ENCODE measurements at places on chromosomes 11 and 22. TPM values are rescaled to one million over a fixed set of nuclear protein-coding genes. Genes with fewer than 3 reads are reported as not detected.

- no peak for DNase-seq
Measured at GRCh38 chr11:119445379-119445778, 22.4 kb upstream of the THY1 start.

DNA sequence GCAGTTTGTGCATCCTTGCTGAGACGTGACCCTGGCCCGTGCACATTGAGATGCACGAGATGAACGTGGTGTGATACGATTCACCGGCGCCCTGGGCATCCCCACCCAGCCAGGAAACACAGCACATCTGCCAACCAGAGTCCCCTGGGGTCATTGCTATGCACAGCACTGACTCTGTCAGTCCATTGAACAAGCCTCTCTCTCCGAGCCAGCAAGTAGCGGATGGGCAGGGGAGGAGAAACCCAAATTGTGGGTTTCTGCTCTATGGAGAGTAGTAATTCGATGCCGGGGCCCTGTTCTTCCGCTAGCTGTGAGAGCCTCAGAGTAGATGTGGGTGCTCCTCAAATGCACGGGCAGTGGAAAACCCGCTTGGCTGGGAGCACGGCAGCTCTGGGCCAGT lies 85.1 kb downstream of the ARHGAP8 start:
- DNase-seq = no peak

DNA sequence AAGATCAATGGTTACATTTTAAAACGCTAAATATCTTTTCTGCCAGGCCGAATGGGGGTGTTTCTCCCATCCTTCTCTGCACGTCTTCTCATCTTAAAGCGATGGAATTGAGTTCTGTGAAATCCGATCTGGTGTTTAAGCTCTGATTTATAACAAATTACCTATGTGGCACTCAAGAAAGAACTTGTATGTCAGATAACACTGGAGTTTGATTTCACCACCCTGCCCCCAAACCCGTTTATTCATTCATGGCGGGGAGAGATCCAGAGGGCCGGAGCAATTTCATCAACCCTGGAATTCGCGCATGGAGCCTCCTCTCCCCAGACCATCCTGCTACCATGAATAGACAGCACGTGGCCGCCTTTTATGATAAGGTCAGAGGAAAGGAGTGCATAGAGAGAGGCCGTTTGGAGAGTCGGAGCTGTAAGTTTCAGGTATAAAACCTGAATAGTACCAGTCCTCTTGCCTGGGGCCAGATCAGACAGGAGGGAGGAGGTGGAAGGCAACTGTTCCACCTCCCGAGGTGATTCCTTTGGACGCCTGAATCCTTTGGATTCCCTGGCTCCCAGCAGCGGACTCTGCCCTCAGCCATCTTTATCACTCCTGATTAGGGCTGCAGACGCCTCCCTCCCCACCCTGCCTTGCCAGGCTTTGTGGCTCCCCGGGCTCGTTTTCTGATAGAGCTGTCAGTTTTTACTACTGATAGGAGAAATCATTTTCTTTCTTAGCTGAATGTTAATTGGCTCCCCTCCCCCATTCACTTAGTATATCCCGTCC lies 27.3 kb upstream of the NFAM1 start:
- no peak for DNase-seq

DNA sequence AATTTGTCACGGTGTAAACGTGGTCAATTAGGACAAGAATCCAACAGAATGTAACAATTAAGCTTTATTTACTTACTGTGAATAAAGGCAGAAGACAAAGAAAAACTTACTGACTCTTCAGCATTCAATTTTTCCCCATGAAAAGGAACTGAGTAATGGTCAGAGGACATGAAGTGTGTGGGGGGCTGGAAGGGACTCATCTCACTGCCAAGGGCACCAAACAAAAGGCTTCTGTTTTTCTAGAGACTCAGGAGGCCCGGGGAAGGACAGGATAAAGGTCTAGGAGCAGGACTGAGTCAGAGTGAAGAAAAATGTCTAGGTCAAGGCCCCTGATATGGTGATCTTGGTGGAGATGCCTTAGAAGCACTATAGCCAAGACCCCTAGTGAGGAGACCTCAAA lies 564.2 kb upstream of the ANO5 start:
- no peak for DNase-seq

DNA sequence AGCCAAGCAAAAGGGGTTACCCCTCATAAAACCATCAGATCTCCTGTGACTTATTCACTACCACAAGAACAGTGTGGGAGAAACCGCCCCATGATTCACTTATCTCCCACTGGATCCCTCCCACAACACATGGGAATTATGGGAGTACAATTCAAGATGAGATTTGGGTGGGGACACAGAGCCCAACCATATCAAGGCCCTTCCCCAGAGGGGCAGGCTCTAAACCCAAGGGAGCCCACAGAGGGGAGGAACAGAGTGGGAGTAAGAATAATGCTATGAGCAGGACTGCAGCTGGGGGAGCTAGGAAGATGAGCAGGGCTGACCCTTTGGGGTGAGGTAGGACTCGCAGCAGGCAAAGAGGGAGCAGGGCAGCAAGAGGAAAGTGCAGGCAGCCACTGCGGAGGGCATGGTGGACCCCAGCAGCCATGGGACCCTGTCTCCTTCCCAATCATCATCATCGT lies 59.3 kb downstream of the CD82 start:
- no peak for DNase-seq

GRCh38 chr11:78907636-78908035 lies 333.0 kb upstream of the NARS2 start:
- no peak for DNase-seq

DNA sequence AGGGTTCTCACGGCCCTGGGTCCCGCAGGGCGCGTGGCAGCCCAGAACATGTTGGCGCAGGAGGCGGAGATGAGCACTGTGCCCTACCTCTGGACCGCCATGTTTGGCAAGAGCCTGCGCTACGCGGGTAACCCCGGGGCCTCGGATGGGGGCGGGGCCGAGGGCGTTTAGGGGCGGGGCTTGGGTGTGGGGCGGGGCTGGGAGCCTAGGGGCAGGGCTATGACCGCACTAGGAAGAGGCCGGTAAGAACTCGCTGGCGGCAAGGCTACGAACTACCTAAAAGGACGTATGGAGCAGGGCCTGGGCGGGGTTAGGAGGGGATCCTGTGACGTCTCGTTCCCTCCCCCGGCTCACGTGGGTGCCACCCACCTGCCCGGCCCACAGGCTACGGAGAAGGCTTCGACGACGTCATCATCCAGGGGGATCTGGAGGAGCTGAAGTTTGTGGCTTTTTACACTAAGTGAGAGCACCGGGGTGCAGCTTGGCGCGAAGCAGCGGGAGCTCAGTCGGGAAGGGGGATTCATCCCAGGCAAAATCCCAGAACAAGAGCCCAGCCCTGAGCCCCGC lies 2.8 kb upstream of the LZTR1 start:
- DNase-seq = peak; percentile 97

DNA sequence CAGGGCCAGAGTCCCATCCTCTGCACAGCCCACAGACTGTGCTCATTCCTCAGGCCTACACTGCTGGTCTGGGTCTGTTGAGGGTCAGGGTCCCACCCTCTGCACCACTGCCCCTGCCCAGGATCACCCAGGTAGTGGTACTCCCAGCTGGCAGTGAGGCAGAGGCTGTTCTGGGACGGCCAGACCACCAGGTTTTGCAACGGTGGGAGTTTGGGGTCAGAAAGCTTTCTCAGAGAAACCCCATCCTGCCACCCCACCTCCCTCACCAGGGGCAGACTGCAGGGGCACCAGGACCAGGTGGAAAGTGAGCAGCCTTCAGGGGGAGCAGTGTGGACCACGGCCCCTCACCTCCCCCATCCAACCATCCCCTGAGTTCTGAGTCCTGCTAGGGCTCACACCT lies 10.8 kb downstream of the NPTXR start:
- no peak for DNase-seq

- DNase-seq = no peak
Measured at GRCh38 chr11:109984634-109985289, 108.4 kb upstream of the ZC3H12C start.

- no peak for DNase-seq
Measured at GRCh38 chr11:83540728-83541127, 254.6 kb upstream of the CCDC90B start.

The C11orf91 gene
- total RNA-seq = not detected

The UBQLNL gene
- 0.29 TPM for total RNA-seq

The XRRA1 gene
- 8.0 TPM for total RNA-seq

The TRIM49 gene
- total RNA-seq = not detected

The TSSK2 gene
- not detected for total RNA-seq

The TECTA gene
- total RNA-seq = 0.72 TPM

The AIFM3 gene
- 0.59 TPM for total RNA-seq

The GUCY1A2 gene
- under 0.01 TPM for total RNA-seq

All from osteoblast (primary cell).